ENCODE measurements at places on chromosomes 12 and 14.

DNA sequence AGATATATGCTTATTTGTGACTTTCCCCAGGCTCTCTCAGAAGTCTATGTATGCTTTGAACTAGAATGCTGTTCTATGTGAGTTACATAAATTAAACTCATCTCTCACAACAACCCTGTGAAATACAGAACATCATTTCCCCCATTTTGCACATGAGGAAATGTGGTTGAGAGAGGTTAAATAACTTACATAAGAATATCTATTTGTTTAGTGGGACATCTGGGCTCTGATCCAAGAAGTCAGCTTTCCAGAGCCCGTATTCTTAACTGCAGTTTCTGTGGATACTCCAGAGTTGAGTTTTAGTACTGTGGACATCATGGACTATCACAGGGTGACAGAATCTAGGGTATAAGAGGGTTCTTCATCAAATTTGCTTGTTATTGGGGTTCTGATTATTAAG is 242.5 kb upstream of the ARHGAP5 start:
- no peak for DNase-seq

DNA sequence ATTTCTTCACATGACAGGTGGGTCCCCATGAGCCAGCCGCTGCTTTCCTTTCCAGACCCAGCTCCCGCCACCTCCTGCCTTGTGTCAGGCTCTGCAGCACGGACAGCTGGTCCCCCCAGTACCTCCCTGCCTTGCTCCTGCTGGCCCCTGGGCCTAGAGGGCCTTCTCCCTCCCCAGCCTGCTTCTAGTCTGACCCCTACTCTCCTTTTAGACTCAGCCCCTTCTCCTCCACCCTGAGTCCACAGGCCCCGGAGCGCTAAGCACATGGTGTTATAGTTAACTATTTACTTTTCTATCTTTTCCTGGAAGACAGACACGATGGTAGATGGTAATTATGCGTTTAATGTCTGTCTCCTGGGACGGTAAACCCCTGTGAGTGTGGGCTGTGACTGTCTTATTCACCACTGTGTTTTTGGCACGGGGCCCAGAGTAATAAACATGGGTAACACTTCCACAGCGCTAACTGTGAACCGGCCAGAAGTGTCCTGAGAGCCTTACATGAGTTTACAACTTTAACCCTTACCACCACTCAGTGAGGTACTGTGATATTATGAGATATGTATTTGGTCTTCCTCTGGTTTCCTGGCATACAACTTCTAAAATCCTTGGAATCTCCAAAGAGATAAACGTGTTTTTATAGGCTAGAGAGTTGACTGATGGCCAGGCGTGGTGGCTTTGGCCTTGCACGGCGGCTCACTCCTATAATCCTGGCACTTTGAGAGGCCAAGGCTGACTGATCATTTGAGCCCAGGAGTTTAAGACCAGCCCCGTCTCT is 41.2 kb downstream of the DGLUCY start:
- peak; percentile 30 for DNase-seq

- DNase-seq, result no peak
Measured at GRCh38 chr12:68290126-68290525, 36.7 kb upstream of the IL22 start.

DNA sequence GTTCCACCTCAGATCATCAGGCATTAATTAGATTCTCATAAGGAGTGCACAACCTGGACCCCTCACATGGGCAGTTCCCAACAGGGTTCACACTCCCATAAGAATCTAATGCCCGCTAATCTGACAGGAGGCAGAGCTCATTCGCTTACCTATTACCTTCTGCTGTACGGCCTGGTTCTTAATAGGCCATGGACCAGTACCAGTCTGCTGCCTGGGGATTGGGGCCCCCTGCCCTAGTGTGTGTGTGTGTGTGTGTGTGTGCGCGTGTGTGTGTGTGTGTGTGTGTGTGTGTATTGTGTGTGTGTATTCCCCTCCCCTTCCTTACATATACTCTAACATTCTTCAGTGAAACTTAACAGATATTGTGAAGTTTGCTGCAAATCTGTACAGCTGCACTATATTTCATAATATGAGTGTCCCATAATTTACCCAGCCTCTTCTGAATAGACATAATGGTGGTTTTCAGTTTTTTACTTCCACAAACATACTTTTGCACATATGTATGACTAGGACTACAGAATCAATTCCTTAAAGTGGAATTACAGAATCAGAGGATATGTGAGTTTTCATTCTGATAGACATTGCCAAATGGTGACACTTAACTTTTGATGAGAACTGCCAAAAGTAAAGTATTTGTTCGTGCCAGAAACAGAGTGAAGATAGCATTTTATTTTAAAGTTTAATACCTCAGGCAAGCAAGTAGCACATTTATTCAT is 205.2 kb upstream of the EEA1 start:
- no peak for DNase-seq

- DNase-seq, result peak; percentile 60
Measured at GRCh38 chr14:74941676-74942097, 13.7 kb downstream of the PGF start.

DNA sequence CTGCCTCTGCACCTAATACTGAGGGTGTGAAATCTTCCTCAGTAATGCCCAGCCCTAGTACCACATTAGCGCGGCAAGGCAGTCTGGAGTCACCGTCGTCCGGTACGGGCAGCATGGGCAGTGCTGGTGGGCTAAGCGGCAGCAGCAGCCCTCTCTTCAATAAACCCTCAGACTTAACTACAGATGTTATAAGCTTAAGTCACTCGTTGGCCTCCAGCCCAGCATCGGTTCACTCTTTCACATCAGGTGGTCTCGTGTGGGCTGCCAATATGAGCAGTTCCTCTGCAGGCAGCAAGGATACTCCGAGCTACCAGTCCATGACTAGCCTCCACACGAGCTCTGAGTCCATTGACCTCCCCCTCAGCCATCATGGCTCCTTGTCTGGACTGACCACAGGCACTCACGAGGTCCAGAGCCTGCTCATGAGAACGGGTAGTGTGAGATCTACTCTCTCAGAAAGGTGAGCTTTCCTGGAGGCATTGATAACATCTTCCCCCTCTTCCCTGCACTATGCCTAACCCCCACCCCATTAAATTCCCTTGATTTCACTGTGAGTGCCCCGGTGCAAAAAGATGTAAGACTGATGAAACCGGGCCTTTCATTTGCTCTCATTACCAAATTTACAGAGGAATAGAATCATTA is 291.4 kb downstream of the NAV3 start:
- DNase-seq, result no peak

DNA sequence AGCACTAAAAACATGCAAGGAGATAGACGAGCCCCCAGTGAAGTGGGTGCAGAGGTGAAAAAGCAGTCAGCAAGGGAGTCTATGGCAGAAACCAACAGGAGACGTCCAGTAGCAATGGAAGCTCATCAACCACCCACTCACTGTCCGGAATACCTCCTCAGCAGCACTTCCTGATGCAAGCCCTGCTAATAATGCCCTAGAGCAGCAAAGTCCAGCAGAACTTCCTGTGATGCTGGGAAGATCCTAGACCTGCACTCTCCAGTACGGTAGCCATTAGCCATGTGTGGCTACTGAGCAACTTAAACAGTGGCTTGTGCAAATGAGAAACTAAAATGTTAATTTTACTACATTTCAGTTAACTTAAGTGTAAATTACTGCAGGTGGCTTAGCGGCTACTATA is 11.0 kb downstream of the SERPINA9 start:
- DNase-seq, result no peak

- DNase-seq, result no peak
Measured at GRCh38 chr12:62259631-62259992, 592 bp upstream of the USP15 start.

- DNase-seq, result no peak
Measured at GRCh38 chr14:91484744-91485143, 25.4 kb downstream of the PPP4R3A start.

- DNase-seq, result peak; percentile 32
Measured at GRCh38 chr14:74647061-74647677, 35.1 kb upstream of the LTBP2 start.

DNA sequence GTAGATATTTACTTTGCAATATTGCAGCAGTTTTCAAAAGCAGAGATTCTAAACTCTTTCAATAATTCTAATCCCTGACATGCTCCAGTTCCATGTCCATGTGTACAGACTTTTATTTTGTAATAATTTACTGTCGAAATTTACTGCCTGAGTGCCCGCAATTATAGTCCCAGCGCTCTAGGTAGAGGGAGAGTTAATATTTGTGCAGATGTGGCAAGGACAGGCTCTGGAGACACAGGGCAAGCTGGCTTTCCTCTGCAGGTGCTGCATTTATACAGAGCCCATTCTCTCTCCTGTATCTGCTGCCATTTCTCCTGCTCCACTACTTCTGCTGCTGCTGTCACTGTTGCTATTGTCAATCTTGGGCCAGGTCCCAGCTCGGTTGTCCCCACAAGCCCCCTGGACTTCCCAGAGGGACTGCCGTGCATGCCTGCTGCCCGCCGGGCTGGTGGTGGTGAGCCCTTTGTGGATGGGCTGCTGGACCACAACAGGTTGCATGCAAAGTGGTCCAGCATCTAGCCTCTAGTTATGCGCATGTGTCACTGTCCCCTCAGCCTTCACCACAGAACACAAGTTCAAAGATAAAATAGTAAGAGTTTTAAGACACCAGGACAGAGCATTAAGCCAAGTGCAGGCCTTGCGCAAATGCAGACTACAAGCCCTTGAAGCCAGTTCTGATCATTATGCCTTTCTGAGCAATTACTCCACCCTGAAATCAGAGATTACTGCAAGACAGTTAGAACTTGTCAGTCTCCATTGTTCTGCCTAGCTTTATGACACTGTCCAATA is 40.8 kb upstream of the CSRP2 start:
- DNase-seq, result no peak

DNA sequence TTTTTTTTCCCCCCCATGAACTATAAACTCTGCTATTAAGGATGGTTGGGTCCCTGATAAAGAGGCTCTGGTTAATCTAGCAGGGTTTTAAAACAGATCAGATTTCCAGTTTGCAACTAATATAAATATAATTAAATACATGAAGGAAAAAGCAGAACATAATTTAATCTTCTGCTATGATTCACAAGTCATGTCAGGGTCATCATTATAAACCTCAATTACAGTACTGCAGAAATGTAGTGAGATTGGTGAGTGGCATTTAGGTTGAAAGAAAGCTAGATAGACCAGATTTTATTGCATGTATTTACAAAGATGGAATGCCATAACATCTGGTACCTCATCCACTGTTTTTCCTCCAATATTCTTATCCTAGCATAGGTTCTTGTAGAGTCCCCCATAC is 14.5 kb upstream of the RASSF8 start:
- DNase-seq, result no peak

DNA sequence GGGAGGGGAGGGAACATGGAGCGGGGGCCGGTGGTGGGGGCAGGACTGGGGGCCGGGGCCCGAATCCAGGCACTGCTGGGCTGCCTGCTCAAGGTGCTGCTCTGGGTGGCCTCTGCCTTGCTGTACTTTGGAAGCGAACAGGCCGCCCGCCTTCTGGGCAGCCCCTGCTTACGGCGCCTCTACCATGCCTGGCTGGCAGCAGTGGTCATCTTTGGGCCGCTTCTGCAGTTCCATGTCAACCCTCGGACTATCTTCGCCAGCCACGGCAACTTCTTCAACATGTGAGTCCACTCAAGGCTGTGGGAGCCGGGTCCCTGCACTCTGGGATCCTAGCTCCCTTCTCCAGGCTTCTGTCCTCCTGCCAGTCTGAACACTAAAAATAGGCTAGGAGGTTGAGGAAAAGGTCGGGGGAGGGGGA is 1.1 kb downstream of the FITM1 start:
- no peak for DNase-seq

GRCh38 chr12:48602192-48602989 is 32.5 kb upstream of the LALBA start:
- no peak for DNase-seq

DNA sequence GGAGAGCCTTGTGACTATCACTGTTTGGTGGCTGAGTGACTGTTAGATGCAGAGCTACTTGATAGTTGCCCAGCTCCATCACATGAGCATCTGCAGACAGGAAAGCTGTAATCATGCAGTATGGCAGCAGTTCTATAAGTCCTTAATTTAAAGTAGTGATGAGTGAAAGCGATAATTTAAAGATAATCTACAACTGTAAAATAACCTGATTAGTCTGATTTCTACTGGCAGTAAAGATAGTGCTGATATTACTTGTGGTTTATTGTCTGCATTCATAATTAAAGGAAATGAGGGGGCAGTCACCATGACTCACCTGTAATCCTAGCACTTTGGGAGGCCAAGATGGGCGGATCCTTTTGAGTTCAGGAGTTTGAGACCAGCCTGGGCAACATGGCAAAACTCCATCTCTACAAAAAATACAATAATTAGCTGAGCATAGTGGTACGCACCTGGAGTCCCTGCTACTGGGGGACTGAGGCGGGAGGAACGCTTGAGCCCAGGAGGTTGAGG is 41.2 kb upstream of the PLEKHD1 start:
- DNase-seq, result no peak

- no peak for DNase-seq
Measured at GRCh38 chr14:98174041-98174440, 1098.0 kb downstream of the BCL11B start.

GRCh38 chr14:102785595-102785963 is 8.3 kb downstream of the TRAF3 start:
- no peak for DNase-seq

- DNase-seq, result no peak
Measured at GRCh38 chr12:124006085-124006845, 33.2 kb downstream of the ZNF664 start.

DNA sequence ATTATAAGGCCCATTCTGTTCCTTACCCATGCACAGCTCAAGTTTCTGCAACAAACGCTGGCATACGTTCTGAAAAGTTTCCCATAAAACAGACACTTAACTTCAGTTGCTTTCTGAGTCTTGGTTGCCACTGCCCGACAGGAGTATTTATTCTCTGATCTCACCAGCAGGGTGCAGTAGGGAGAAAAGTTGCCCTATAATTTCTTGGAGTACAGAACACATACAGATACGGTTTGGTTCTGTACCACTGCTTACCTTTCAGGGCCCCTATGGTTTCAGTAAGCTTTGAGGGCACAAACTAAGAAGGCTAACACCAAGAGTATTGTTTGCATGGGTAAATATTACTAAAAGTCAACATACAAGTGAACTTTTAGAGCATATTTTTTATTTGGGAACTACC is 77.9 kb downstream of the SPATA7 start:
- no peak for DNase-seq

DNA sequence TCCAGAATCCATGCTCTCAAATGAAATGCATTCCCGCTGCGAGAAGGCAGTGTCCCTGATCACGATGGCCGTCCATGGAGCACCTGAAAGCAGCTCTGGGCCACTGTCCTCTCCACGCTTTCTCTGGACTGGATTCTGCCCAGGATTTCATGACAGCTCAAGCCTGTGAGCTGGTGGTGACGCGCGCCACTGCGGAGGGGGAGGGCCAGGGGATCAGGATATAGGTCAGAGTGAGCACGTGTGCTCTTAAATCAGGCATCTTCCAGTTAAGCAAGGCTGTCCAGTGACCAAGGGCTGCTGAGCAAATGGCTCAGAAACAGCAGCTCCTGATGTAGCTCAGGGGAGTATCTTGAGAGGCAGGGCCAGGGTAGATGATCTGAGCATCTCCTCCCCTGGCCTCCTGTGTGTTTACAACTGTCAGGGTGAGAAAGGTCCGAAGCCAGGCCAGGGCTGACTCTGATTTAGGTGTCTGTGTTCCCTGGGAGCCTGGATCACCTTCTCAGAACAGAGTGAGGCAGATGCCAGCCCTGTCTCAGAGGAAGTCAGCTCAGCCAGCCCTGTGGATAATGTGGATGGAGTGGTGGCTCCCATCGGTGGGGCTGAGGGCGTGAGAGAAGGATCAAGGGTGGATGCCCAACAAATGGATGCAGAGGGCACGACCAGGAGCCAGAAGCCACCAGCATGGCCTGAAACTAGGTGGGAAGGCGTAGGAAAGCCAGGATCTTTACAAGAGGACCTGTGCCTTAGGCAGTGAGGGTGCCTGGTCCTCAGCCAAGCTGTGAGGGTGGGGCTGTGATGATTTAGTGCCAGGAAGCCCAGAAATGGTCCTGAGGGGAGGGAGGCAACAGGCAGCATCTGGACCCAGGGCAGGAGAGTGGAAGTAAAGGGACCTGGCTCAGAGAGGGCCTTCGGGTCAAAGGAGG is 55.3 kb downstream of the ELK3 start:
- peak; percentile 34 for DNase-seq
